Right ventricle myocardium superior (tissue), 1 donor: ENCODE measurements at places on chromosomes 6 and 20. TPM values are rescaled to one million over a fixed set of nuclear protein-coding genes. Genes with fewer than 3 reads are reported as not detected.

The PHIP gene
- total RNA-seq, result 13.3 TPM

GRCh38 chr6:72760114-72760793 lies 138.4 kb downstream of the KCNQ5 start:
- no peak for DNase-seq

DNA sequence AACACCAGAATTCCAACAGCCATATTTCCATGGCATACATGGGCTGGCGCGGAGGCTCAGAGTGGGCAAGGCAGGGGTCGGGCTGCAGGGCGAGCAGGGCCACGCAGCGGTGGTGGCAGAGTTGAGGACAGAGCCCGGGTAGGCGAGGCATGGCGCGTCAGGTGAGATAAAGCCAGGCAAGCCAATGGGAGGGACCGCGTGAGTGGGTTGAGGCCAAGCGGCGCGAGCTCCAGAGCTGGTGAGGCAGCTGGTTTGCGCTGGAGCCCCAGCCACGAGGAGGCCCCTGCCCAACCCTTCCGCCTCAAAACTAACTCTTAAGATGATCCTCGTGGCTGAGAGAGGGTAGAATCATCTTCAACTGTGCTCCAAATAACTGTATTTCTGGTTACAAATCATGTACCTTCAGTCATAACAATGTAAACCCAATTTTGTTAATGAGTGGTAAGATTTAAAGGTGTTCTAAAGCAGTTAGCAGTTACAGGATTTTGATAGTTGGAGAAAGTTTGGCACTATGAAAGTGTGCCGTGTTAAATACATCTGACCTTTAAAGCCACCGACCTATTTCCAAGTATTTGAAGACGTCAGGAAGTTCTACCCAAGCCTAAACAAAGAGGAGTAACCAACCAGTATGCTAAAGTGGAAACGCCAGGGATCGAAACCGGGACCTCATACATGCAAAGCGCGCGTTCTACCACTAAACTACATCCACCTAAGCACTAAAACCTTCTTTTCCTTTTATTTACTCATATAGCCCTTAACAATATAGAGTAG lies 107.9 kb downstream of the GPX5 start:
- DNase-seq, result no peak

The PACRG gene
- total RNA-seq, result 7.4 TPM

DNA sequence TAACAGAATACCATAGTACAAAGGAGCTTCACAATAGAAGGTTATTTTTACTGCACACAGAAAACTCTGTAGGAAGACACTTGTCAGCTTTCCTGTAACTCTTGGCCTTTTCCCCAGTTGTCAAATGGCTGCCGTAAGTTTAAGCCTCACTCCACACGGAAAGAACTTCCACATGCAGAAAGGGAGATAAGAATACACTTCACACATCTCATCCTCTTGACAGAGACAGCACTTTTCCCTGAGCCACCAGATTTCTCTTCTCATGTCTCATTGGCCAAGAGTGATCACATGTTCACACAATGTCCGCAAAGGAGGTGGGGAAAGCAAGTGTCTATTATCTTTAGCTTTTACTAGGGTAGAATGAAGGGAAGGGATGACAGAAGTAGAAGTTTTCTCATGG lies 540.7 kb downstream of the HAO1 start:
- no peak for DNase-seq

GRCh38 chr6:2102966-2103365 lies 142.4 kb downstream of the GMDS start:
- DNase-seq, result no peak
